ENCODE measurements at places on chromosomes 1 and 21.

GRCh38 chr1:114758256-114758832, 560 bp upstream of the CSDE1 start:
- H3K27me3 ChIP-seq, result 0 out of 2 replicates have a peak, but pooled peaks cover 1% of the 10 kb centered on the region
- no peak for DNase-seq
- H3K4me1 ChIP-seq, result no peaks in the 10 kb centered on the region
- H3K27ac ChIP-seq, result no peak overlapping the region
- no peaks in the 10 kb centered on the region for H3K36me3 ChIP-seq

DNA sequence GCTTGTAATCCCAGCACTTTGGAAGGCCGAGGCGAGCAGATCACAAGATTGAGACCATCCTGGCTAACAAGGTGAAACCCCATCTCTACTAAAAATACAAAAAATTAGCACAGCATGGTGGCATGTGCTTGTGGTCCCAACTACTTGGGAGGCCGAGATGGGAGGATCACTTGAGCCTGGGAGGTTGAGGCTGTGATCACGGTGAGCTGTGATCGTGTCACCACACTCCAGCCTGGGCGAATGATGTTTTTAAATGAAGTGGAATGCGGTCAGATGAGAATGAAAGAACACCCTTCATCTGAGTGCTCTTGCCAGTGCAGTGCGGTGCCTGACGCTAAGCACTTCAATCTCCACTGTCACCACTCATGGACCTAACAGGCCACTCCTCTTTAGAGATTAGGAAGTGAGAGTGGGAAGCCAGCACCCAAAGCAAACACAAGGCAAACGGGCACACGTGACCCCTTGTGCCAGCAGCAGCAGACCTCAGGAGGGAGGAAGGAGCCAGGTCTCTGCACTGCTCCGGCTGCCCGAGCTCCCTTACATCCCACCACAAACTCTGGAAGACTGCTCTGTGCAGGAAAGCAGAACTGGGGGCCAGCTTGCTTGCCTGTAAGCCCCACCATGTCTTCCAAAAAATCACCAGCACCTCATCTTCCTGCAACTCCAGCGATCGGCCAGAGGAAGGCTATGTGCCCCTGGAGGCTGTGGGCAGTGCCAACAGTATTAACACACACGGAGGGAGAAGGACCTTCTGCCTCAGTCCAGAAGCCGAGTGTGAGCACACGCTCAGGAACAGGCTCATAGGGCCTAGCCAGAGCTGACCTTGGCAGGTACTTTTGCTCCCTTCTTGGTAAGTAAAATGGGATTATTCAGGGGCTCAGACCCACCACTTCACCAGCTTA, 9.7 kb downstream of the CTNNBIP1 start:
- no peaks in the 10 kb centered on the region for H3K36me3 ChIP-seq
- H3K27ac ChIP-seq, result no peak overlapping the region
- H3K4me1 ChIP-seq, result no peaks in the 10 kb centered on the region
- H3K27me3 ChIP-seq, result no peaks in the 10 kb centered on the region
- no peak overlapping the region for H3K4me3 ChIP-seq

GRCh38 chr21:34606621-34607020, 8.3 kb downstream of the RCAN1 start:
- no peaks in the 10 kb centered on the region for H3K27me3 ChIP-seq
- H3K27ac ChIP-seq, result no peak overlapping the region
- DNase-seq, result no peak
- no peaks in the 10 kb centered on the region for H3K4me1 ChIP-seq
- no peak overlapping the region for H3K4me3 ChIP-seq

GRCh38 chr1:98660940-98661543, 479 bp upstream of the SNX7 start:
- H3K4me1 ChIP-seq, result no peaks in the 10 kb centered on the region
- H3K27ac ChIP-seq, result no peak overlapping the region
- H3K36me3 ChIP-seq, result no peaks in the 10 kb centered on the region
- DNase-seq, result no peak

DNA sequence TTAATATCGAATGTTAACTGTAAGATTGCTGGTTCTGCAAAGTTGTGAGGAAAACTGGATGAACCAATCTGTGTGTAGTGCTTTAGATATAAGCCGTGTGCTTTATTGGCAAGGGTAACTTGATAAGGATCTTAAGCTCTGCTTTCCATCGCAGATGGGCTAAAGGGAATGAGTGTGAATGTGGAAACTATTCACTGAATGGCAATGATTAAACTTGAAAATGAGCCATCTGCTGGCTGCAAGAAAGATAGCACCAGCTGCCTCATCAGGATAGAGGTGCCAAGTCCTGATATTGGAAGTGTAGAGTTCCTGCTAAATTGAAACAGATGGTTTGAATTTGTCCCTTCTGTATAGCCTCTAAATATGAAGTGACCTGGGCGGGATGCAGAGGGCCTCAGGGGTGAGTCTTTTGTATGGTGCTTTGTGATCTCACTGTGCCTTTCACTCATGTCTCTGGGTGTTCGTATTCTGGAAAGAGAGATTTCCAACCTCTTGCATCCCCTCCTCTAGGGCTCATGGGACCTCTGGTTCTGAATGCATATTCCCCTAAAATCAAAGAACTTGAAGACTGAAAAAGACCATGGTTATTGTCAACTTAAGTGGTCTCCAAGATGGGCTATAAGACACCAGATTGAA, 9.2 kb downstream of the FCRL3 start:
- peak; percentile 16 for DNase-seq
- no peak overlapping the region for H3K4me3 ChIP-seq
- H3K27me3 ChIP-seq, result no peaks in the 10 kb centered on the region
- H3K27ac ChIP-seq, result no peak overlapping the region

All from iPS DF 6.9 (cell line).